ENCODE measurements at places on chromosomes 6 and 20. TPM values are rescaled to one million over a fixed set of nuclear protein-coding genes. Genes with fewer than 3 reads are reported as not detected.

The GPR63 gene
- total RNA-seq, result 1.7 TPM

The LHFPL5 gene
- total RNA-seq, result not detected

The SLC17A1 gene
- not detected for total RNA-seq

The EPM2A gene
- 19.8 TPM for total RNA-seq

The EYA4 gene
- 1.2 TPM for total RNA-seq

The LRRC73 gene
- 4.8 TPM for total RNA-seq

DNA sequence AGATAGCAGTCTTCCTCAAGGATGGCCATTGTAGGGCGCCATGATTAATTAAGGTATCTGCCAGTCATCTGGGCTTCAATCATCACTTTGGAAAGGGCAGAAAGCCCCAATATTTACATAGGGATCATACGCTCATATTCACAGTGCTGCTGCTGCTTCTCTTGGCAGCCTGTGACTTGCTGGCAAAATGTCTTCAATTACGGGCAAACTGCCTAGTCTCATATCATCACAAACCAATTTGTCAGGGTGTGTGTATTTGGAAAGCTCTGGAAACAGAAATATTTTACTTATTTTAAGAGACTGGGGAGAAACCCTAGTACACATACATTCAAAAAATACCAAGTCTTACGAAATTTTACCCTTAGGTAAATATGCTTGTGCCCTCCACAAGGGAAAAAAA is 77.6 kb downstream of the SAMD5 start:
- peak; percentile 15 for DNase-seq

GRCh38 chr6:158070513-158070912 is 88.8 kb downstream of the SYNJ2 start:
- no peak for DNase-seq

GRCh38 chr20:62583424-62583920 is 58.8 kb upstream of the SLCO4A1 start:
- no peak for DNase-seq

GRCh38 chr6:95408111-95408510 is 169.2 kb upstream of the MANEA start:
- no peak for DNase-seq

GRCh38 chr20:15154070-15154469 is 816.7 kb upstream of the FLRT3 start:
- no peak for DNase-seq

GRCh38 chr20:20255099-20255498 is 112.8 kb upstream of the INSM1 start:
- DNase-seq, result no peak

DNA sequence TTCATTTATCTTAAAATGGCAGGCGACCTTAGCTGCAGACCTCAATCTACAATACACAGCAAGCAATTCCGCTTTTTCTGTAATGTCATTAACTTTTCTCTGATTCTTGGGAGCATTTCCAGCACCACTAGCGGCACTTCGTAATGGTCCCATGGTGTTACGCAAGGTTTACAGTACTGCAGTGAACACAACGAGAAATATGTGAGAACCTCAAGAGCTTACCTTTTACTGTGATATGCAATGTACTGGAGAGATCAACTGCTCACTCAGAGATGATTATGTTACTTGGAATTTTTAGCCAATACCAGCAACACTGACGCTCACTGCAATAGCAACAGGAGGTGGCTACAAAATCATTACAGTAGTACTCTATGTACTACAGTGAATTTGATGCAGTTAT is 2.8 kb upstream of the CEP43 start:
- DNase-seq, result no peak

DNA sequence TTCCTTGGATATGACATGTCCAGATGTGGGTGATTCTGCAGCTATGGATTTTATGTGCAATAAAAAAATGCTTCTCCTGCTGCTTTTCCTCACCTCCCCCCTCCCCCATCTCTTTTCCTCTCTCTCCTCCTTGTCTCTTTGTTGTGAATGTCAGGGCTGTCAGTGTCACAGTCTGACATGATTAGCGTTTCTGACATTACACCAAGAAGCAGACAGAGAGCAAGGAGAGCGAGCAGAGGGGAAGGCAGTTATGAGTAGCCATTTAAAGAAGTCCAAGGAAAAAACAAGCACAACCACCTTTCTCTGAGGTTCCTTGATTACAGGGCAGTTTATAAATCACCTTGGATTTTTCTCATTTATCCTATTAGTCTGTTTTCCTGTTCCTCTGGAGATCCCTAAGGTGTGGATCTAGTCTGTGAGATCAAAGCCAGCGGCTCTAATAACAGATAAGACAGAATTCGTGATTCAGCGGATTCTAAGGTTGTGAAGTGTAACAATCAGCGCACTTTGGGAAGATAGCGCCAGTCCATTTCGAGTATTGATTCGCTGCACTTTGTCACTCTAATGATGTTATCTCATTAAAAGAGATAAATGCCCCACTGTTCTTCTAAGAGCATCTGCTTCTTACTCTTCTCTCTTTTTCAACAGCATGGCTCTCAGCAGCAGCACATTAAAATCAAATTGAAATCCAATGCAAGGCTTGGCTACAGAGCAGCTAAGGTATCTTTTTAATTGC is 101.4 kb downstream of the BACH2 start:
- DNase-seq, result no peak

GRCh38 chr20:48523191-48523995 is 304.4 kb downstream of the PREX1 start:
- DNase-seq, result no peak

- DNase-seq, result peak; percentile 68
Measured at GRCh38 chr6:169940481-169941271, 189.3 kb downstream of the ERMARD start.

Measured in ovary (tissue), 10 donors.